Type B pancreatic cell (in vitro differentiated cells): ENCODE measurements at places on chromosomes 12 and 14.

GRCh38 chr12:70645494-70646317 is 8.5 kb upstream of the PTPRB start:
- peak overlapping the region; percentile 55 for H3K4me3 ChIP-seq
- peaks cover 19% of the 10 kb centered on the region for H3K27me3 ChIP-seq
- H3K27ac ChIP-seq = peak overlapping the region; percentile 55
- DNase-seq = no peak
- no peaks in the 10 kb centered on the region for H3K36me3 ChIP-seq

GRCh38 chr12:14611640-14612203 is 44.0 kb upstream of the PLBD1 start:
- peaks cover 5% of the 10 kb centered on the region for H3K36me3 ChIP-seq
- H3K27me3 ChIP-seq = no peaks in the 10 kb centered on the region
- no peak overlapping the region for H3K4me3 ChIP-seq
- no peak overlapping the region for H3K27ac ChIP-seq
- DNase-seq = no peak

- no peak overlapping the region for H3K27ac ChIP-seq
- H3K27me3 ChIP-seq = peaks cover 5% of the 10 kb centered on the region
- H3K36me3 ChIP-seq = peaks cover 4% of the 10 kb centered on the region
- no peak overlapping the region for H3K4me3 ChIP-seq
- no peak for DNase-seq
Measured at GRCh38 chr12:97957109-97957508, 494.5 kb downstream of the RMST start.

GRCh38 chr12:25764892-25765291 is 193.6 kb upstream of the RASSF8 start:
- no peak overlapping the region for H3K27ac ChIP-seq
- H3K36me3 ChIP-seq = no peaks in the 10 kb centered on the region
- peaks cover 4% of the 10 kb centered on the region for H3K27me3 ChIP-seq
- DNase-seq = no peak

DNA sequence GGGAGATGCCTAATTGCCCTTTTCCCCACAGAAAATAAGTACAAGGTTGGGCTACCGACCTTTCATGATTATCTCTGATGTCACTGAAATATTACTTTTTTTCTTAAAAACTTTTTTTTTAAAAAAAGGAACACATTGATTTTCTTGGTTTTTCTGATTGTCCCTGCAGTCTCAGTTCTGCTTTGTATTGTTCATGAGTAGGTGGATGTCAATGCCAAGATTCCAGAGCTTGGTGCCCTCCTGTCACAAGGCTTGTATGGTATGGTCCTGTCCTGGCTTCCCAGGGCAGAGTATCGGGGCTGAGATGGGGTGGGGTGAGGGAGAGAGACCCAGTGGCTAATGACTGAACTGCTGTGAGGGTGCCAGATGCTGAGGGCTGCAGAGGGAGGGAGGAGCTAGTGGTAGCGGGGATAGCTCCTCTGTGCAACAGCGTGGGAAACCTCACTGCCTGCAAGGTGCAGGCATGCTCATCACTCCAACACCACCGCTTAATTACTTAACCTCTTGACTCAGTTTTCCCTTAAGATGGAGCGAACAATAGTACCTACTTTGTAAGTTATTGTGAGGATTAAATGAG is 4.4 kb upstream of the CTDSP2 start:
- H3K4me3 ChIP-seq = peak overlapping the region; percentile 73
- peaks cover 22% of the 10 kb centered on the region for H3K27me3 ChIP-seq
- no peaks in the 10 kb centered on the region for H3K36me3 ChIP-seq
- no peak for DNase-seq

DNA sequence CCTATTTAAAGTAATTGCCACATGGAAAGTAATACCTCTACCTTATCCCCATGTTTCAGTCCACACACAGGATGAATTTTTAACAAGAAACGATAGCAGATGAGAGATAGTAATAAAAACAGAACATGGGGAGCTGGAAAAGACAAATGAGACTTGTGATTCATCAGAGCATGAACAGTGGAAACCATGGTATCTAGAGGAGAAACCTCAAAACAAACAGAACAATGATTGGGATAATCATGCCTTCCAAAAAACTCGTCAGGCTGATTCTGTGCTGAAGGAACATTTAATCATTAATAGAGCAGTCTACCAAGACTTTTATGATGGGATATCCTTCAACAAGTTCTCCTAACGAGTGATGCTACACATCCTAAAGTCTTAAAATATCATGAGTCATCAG is 1390.7 kb downstream of the FSCB start:
- H3K36me3 ChIP-seq = peaks cover 5% of the 10 kb centered on the region
- no peak for DNase-seq
- no peak overlapping the region for H3K27ac ChIP-seq
- H3K4me3 ChIP-seq = no peak overlapping the region
- H3K4me1 ChIP-seq = no peaks in the 10 kb centered on the region

- no peaks in the 10 kb centered on the region for H3K36me3 ChIP-seq
- no peak overlapping the region for H3K4me3 ChIP-seq
- DNase-seq = peak; percentile 85
- H3K4me1 ChIP-seq = no peaks in the 10 kb centered on the region
- peaks cover 34% of the 10 kb centered on the region for H3K27me3 ChIP-seq
Measured at GRCh38 chr12:130013771-130014484, 110.1 kb upstream of the TMEM132D start.

- H3K4me1 ChIP-seq = peaks cover 34% of the 10 kb centered on the region
- H3K36me3 ChIP-seq = no peaks in the 10 kb centered on the region
- H3K4me3 ChIP-seq = peak overlapping the region; percentile 91
- DNase-seq = no peak
- peak overlapping the region; percentile 66 for H3K27ac ChIP-seq
Measured at GRCh38 chr12:49233842-49234526, 30.9 kb upstream of the TUBA1C start.

GRCh38 chr14:59333668-59334067 is 131.5 kb downstream of the GPR135 start:
- no peak overlapping the region for H3K4me3 ChIP-seq
- DNase-seq = no peak
- H3K4me1 ChIP-seq = peaks cover 5% of the 10 kb centered on the region
- H3K27me3 ChIP-seq = no peaks in the 10 kb centered on the region

DNA sequence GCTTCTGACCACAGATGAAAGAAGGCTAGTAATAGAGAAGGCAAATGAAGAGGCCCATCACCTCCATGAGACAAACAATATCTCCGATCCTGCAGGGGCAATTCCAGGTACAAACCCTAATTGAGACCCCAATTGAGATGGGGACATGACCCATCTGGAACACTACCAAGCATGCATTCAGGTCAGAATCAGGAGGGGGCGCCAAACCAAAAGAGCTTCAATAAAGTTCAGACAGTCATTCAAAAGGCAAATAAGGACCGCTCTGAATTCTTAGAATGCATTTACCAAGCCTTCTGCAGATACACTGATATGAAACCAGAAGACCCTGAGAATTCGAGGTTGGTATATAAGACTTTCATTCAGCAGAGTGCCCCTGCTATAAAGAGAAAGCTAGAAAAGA is 10.2 kb upstream of the EDDM3B start:
- H3K4me1 ChIP-seq = no peaks in the 10 kb centered on the region
- no peak for DNase-seq
- H3K36me3 ChIP-seq = no peaks in the 10 kb centered on the region
- no peaks in the 10 kb centered on the region for H3K27me3 ChIP-seq
- no peak overlapping the region for H3K27ac ChIP-seq
- no peak overlapping the region for H3K4me3 ChIP-seq

GRCh38 chr14:89340200-89341181 is 76.5 kb downstream of the FOXN3 start:
- H3K36me3 ChIP-seq = peaks cover 20% of the 10 kb centered on the region
- DNase-seq = no peak

DNA sequence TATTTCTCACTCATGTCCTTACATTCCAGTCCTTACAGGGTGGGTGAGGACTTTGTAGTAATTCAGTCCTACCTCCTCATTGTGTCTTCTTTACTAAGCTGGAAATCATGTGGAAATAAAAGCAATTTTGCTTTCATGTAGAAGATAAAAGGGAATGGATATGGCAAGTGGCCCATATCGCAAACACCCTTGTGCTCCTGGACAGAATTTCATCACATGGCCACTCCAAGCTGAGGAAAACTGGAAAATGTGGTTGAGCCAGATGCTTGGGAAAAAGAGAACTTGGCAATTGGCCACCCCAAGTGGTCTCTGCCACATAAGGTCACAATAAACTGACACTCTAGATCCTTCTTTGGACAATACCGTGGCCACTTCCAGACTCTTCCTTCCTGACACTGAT is 64.2 kb upstream of the IFNG-AS1 start:
- H3K4me3 ChIP-seq = no peak overlapping the region
- H3K4me1 ChIP-seq = peaks cover 52% of the 10 kb centered on the region
- no peaks in the 10 kb centered on the region for H3K36me3 ChIP-seq
- H3K27me3 ChIP-seq = peaks cover 12% of the 10 kb centered on the region
- H3K27ac ChIP-seq = no peak overlapping the region

- peaks cover 10% of the 10 kb centered on the region for H3K27me3 ChIP-seq
- H3K36me3 ChIP-seq = peaks cover 4% of the 10 kb centered on the region
Measured at GRCh38 chr12:52266514-52266913, 7.9 kb upstream of the KRT86 start.

- no peak for DNase-seq
- H3K27me3 ChIP-seq = no peaks in the 10 kb centered on the region
- H3K4me3 ChIP-seq = no peak overlapping the region
- H3K4me1 ChIP-seq = no peaks in the 10 kb centered on the region
Measured at GRCh38 chr14:105148604-105149145, 19.9 kb downstream of the JAG2 start.

- no peak overlapping the region for H3K4me3 ChIP-seq
- H3K4me1 ChIP-seq = no peaks in the 10 kb centered on the region
- H3K27me3 ChIP-seq = no peaks in the 10 kb centered on the region
- peaks cover 14% of the 10 kb centered on the region for H3K36me3 ChIP-seq
- no peak for DNase-seq
Measured at GRCh38 chr12:123398550-123399254, 14.8 kb downstream of the KMT5A start.

DNA sequence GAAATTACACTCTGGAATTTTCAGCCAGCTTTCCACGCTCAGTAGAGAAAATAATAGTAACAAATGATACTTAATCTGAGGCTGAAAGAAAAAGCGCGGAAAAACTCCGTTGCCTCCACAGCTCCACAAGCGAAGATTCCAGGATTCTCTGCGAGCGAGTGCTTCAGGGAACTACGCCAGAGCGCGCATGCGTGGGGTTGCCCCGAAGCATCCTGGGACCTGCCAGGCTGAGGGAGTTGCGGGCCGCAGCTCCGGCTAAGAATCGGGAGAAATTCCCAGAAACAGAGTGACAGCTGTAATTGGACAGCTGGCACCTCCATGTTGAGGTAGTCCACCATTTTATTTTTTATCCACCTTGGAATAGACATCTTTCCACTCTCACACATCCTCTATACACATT is 12.0 kb upstream of the TTC5 start:
- no peak overlapping the region for H3K27ac ChIP-seq
- H3K4me1 ChIP-seq = no peaks in the 10 kb centered on the region
- DNase-seq = no peak
- no peak overlapping the region for H3K4me3 ChIP-seq
- H3K36me3 ChIP-seq = peaks cover 30% of the 10 kb centered on the region

DNA sequence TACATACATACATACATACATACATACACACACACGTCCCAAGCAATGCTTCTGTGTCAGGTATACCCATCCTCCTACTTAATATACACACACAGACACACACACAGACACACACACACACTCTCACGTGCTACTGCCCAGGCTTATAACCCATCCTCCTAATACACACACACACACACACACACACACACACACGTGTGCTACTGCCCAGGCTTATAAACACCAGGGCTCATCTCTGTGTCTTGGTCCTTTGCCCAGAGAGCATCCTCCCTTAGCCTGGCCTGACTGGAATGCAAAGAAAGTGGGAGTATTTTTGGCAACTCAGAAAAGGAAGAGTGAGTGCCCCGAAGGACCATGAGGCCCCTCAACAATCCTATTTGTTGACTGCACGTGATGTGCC is 129.0 kb downstream of the RBM19 start:
- peaks cover 32% of the 10 kb centered on the region for H3K4me1 ChIP-seq
- no peak overlapping the region for H3K27ac ChIP-seq
- H3K27me3 ChIP-seq = no peaks in the 10 kb centered on the region

- no peaks in the 10 kb centered on the region for H3K36me3 ChIP-seq
- DNase-seq = no peak
- H3K4me3 ChIP-seq = no peak overlapping the region
- no peaks in the 10 kb centered on the region for H3K27me3 ChIP-seq
Measured at GRCh38 chr14:55339770-55340169, 68.5 kb downstream of the FBXO34 start.

DNA sequence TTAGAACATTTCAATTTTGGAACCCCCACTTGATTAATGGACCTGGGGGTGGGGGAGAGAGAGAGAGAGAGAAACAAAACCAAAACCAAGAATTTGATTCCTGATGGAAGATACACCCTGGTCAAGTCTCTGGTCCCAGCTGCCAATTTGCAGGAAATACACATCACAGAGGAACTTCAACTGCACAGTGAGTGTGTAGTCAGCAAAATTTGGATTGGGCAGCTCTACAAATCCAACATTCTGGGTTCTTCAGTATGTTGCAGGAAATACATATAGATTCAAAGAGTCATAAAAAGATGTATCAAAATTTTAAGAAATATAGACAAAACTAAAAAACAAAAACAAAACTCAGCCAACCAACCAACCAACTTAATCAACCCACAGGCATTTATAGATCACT is 17.4 kb downstream of the DNAH10 start:
- no peaks in the 10 kb centered on the region for H3K4me1 ChIP-seq
- H3K36me3 ChIP-seq = no peaks in the 10 kb centered on the region
- H3K4me3 ChIP-seq = no peak overlapping the region
- DNase-seq = no peak

- H3K36me3 ChIP-seq = no peaks in the 10 kb centered on the region
- peaks cover 13% of the 10 kb centered on the region for H3K4me1 ChIP-seq
- H3K27ac ChIP-seq = peak overlapping the region; percentile 82
- DNase-seq = no peak
- H3K4me3 ChIP-seq = no peak overlapping the region
- peaks cover 5% of the 10 kb centered on the region for H3K27me3 ChIP-seq
Measured at GRCh38 chr14:70707138-70708038, 65.7 kb downstream of the TTC9 start.

DNA sequence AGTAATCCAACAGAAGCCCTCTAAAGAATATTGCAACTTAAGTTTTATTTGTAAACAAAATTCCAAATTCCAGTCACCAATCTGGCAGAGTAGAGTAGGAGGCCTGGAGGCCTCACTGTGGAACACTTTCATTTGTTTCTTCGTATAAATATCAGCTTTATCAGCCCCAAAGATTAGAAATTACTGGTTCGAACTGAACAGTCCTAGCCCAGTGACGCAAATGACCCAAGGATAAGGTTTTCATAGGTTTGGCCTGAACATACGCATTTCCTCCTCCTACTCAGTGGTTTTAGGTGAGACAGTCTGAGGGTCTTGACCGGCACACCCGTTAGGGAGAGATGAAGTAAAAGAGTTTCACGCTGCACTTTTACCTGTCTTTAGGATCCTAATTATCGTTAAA is 1.7 kb downstream of the CDC42BPB start:
- H3K4me3 ChIP-seq = peak overlapping the region; percentile 92
- no peaks in the 10 kb centered on the region for H3K36me3 ChIP-seq
- H3K4me1 ChIP-seq = peaks cover 37% of the 10 kb centered on the region
- H3K27me3 ChIP-seq = no peaks in the 10 kb centered on the region

GRCh38 chr12:27293463-27293862 is 39.2 kb upstream of the BMAL2 start:
- no peak overlapping the region for H3K4me3 ChIP-seq
- H3K4me1 ChIP-seq = peaks cover 3% of the 10 kb centered on the region
- H3K27ac ChIP-seq = no peak overlapping the region
- no peaks in the 10 kb centered on the region for H3K27me3 ChIP-seq
- H3K36me3 ChIP-seq = peaks cover 25% of the 10 kb centered on the region
